A549 treated with dexamethasone at 1 μM for 4 hours (cell line): ENCODE measurements at places on chromosomes 2 and 18. TPM values are rescaled to one million over a fixed set of nuclear protein-coding genes. Genes with fewer than 3 reads are reported as not detected.

SCYGR4 gene
- not detected in 5 replicates for total RNA-seq

HNRNPA3 gene
- 338 to 412 TPM (median 363 TPM) in 5 replicates for total RNA-seq

ANKRD30B gene
- not detected in 5 replicates for total RNA-seq

CTIF gene
- 11.1 to 15.1 TPM (median 12.9 TPM) in 5 replicates for total RNA-seq

LIPG gene
- 0.17 to 0.36 TPM (median 0.25 TPM) in 5 replicates for total RNA-seq

GAD1 gene
- total RNA-seq, result 0.13 to 0.47 TPM (median 0.32 TPM) in 5 replicates

SELENOI gene
- 13.4 to 19.9 TPM (median 17.4 TPM) in 5 replicates for total RNA-seq

MAP2 gene
- 1.1 to 2.4 TPM (median 1.2 TPM) in 5 replicates for total RNA-seq
